ENCODE measurements at places on chromosomes 4 and X. TPM values are rescaled to one million over a fixed set of nuclear protein-coding genes. Genes with fewer than 3 reads are reported as not detected.

DNA sequence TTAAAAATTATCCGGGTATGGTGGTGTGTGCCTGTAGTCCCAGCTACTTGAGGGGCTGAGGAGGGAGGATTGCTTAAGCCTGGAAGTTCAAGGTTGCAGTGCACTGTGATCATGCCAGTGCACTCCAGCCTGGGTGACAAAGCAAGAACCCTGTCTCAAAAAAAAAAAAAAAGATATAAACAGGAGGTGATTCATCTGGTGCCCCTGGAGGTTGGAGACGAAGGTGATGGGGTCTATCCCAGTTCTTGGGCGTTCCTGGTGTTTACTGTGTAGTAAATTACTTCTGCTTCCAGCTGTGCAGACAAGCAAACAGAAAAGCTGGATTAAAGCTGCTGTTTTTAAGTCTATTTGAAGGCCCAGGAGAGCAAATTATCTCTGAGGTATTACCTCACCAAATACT is 19.9 kb downstream of the GPKOW start:
- DNase-seq = no peak

DNA sequence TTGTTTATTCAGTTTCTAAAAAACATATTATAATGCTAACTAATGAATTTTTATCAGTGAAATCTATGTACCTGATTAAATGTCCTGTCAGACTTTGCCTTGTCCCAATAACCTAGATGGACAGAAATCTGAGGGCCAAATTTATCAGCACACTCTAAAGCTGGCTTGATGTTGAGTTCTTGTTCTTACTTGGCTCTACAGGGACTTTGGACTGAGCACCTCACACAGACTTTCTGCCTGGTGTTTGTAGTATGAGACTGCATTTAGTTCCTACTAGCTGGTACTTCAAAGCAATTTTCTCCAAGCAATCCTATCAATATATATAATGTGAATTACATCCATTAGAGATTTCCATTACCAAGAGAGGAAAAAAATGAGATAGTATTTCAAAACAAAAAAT is 37.8 kb downstream of the INTS12 start:
- DNase-seq = no peak

DNA sequence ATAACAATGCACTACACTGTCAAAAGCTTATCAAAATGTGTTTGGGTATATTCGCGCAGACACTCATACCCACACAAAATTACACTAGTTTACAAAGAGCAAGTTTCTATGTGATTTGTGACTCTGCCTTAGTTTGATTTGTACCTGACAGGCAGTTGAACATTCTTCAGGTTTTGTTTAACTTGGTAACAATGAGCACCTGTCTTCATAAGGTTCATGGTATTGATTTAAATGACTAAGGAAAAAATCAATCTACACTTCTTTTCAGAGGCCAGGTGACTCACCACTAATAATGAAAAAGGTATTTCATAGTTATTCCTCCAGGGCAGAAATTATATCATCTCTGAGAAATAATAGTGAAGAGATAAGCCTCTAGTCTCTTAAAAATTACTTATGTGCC is 1114.6 kb upstream of the AGA start:
- no peak for DNase-seq

- no peak for DNase-seq
Observed at GRCh38 chr4:11866391-11866790, 437.7 kb upstream of the HS3ST1 start.

DNA sequence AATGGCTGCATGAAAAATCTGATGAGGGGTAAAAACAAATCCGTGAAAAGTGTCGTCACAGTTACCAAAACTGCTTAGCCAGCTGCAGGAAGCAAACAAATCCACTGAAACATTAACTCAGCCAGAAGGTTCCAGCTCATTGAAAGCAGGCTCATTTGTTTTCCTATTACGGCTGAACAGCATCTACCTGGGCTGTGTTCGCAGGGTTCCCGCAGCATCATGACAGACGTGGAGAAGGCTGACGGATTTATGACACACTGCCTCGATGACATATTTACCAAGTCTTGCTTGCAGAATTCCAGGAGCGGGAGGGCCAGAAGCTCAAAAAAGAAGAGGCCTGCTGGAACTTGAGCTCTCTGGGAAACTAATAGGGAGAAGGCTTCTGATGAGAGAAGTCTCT is 781.1 kb downstream of the RAB28 start:
- DNase-seq = no peak

DNA sequence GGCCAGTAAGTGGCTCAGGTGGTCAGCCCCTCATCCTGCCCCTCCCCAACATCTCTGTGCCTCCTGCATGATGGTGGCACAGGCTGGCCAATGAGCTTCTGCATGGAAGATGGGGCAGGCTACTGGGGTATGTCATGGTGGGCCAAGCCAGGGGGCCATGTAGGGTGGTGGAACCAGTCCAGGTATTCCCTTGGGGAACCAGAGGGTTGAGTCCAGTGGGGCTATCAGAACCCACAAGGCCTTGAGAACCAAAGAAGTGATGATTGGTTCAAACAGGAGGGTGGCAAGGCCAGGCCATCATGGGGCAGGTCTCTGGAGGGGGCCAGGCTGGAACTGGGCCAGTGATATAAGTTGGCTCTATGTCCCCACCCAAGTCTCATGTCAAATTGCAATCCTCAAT is 18.8 kb upstream of the PPP2R2C start:
- DNase-seq = no peak

GRCh38 chr4:127309369-127310102 is 323.2 kb upstream of the INTU start:
- no peak for DNase-seq

DNA sequence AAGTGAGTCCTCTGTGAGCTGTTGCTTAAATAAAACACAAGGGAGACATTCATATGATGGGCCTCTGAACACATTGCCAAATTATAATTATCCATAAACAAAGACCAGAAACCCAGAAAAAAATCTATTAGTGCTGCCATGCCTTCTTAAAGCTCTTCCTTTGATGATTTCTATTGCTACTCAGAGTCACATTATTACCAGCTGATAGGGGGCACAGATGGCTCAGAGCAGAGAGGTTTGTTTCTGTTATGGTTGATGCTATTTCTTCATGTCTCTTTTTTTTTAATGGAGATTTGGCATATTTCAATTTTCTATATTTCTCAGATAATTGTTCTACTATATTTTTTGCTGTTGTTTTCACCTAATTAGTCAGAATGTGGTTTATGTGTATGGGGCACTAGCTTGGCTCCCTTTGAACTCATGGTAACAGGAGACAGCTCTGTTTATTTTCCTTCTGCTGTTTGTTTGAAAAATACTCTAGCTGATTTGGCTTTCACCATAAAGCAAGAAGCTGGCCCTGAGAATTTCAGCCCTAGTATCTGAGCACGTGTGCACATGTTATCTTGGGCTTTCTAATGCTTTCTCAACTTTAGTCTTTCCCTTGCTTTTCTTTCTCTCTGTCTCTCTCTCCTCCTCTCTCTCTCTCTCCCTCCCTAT is 568.8 kb downstream of the PPARGC1A start:
- DNase-seq = no peak

Gene TLR7
- 1.1 TPM for polyA plus RNA-seq

Gene ASB9
- polyA plus RNA-seq = 14.1 TPM

All from right renal pelvis (tissue), 4 donors.